ENCODE measurements at places on chromosomes 11 and 22. TPM values are rescaled to one million over a fixed set of nuclear protein-coding genes. Genes with fewer than 3 reads are reported as not detected.
A peak's percentile ranks its signal among the peaks of the same experiment; 100 is the strongest.

- H3K27me3 ChIP-seq = no peaks in the 10 kb centered on the region
- no peak overlapping the region for H3K27ac ChIP-seq
- H3K4me1 ChIP-seq = no peaks in the 10 kb centered on the region
- no peaks in the 10 kb centered on the region for H3K36me3 ChIP-seq
- no peak overlapping the region for H3K4me3 ChIP-seq
These were observed 1.5 kb upstream of the TOLLIP start for GRCh38 chr11:1310772-1311468.

GRCh38 chr22:35961480-35962295 lies 66.9 kb downstream of the RBFOX2 start:
- H3K4me3 ChIP-seq = no peak overlapping the region
- H3K27me3 ChIP-seq = no peaks in the 10 kb centered on the region
- DNase-seq = peak; percentile 77
- H3K36me3 ChIP-seq = no peaks in the 10 kb centered on the region
- peaks cover 24% of the 10 kb centered on the region for H3K4me1 ChIP-seq
- H3K27ac ChIP-seq = no peak overlapping the region

DNA sequence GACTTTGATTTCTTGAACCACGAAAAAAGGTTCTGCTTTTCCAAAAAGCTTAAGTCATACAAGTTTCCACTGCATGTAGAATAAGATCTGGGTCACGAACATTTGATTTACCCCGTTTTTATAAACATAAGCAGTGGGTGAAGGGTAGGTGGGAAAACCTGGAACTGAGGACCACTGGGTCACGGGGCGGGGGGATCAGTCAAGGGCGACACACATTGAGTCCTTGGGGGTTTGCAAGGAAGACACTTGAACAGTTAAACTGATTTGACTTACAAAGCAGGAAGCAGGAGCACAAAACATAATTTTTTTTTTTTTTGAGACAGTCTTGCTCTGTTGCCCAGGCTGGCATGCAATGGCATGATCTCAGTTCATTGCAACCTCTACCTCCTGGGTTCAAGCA lies 10.9 kb downstream of the FADS3 start:
- H3K27ac ChIP-seq = no peak overlapping the region
- H3K4me1 ChIP-seq = peaks cover 12% of the 10 kb centered on the region
- H3K27me3 ChIP-seq = no peaks in the 10 kb centered on the region
- no peak overlapping the region for H3K4me3 ChIP-seq

DNA sequence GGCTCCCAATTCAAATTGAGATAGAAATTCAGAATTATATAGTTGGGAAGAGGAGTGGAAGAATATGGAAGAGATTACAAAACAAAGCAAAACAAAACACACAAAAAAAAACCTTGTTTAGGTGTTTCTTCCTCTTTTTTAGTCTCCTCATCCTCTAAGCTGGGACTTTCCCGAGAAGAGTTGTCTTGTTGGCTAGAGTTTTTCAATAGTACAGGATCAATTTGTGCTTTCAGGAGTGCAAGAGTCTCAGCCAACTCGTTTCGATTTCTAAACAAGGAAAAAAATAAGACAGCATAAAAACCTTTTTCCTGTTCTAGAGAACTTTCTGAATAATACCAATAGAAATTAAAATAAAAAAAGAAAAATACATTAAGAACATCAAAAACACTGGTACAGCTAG lies 87.8 kb upstream of the CLNS1A start:
- no peak overlapping the region for H3K27ac ChIP-seq
- H3K4me3 ChIP-seq = no peak overlapping the region
- peaks cover 19% of the 10 kb centered on the region for H3K36me3 ChIP-seq
- DNase-seq = no peak
- H3K27me3 ChIP-seq = no peaks in the 10 kb centered on the region

GRCh38 chr22:32475468-32476010 lies 928 bp downstream of the FBXO7 start:
- peaks cover 9% of the 10 kb centered on the region for H3K4me1 ChIP-seq
- peak overlapping the region; percentile 96 for H3K4me3 ChIP-seq
- peak overlapping the region; percentile 91 for H3K27ac ChIP-seq
- no peaks in the 10 kb centered on the region for H3K36me3 ChIP-seq
- DNase-seq = peak; percentile 51
- no peaks in the 10 kb centered on the region for H3K27me3 ChIP-seq

- H3K4me1 ChIP-seq = no peaks in the 10 kb centered on the region
- no peaks in the 10 kb centered on the region for H3K36me3 ChIP-seq
- H3K27me3 ChIP-seq = no peaks in the 10 kb centered on the region
- DNase-seq = no peak
- no peak overlapping the region for H3K4me3 ChIP-seq
- H3K27ac ChIP-seq = no peak overlapping the region
These were observed 2.9 kb downstream of the PRR33 start for GRCh38 chr11:1888811-1889210.

GRCh38 chr11:10302744-10303557 lies 1.9 kb upstream of the ADM start:
- H3K36me3 ChIP-seq = no peaks in the 10 kb centered on the region
- no peaks in the 10 kb centered on the region for H3K27me3 ChIP-seq
- DNase-seq = no peak
- H3K4me1 ChIP-seq = peaks cover 16% of the 10 kb centered on the region

- no peak for DNase-seq
- no peaks in the 10 kb centered on the region for H3K27me3 ChIP-seq
- H3K4me3 ChIP-seq = peak overlapping the region; percentile 74
- no peaks in the 10 kb centered on the region for H3K4me1 ChIP-seq
- H3K27ac ChIP-seq = peak overlapping the region; percentile 90
- H3K36me3 ChIP-seq = peaks cover 14% of the 10 kb centered on the region
These were observed 739 bp downstream of the ZMAT5 start for GRCh38 chr22:29765905-29766631.

DNA sequence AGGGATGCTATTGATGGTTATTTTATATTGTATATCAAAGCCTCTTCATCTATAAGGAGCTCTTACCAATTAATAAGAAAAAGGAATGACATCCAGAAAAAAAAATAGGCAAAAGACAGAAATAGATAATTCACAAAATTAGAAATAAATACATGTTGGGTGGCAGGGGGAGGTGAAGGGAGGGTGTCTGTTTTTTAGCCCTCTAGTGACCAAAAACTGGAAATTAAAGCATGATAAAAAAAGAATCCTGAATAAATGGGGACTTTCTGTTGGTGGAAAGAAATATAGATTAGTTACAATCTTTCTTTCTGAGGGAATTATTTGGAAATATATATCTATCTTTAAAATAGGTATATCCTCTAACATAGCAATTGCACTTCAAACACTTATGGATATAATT lies 42.0 kb upstream of the TTC36 start:
- no peak for DNase-seq
- no peak overlapping the region for H3K4me3 ChIP-seq
- H3K36me3 ChIP-seq = peaks cover 38% of the 10 kb centered on the region
- no peak overlapping the region for H3K27ac ChIP-seq
- H3K27me3 ChIP-seq = no peaks in the 10 kb centered on the region

- no peaks in the 10 kb centered on the region for H3K4me1 ChIP-seq
- no peak overlapping the region for H3K27ac ChIP-seq
- no peaks in the 10 kb centered on the region for H3K27me3 ChIP-seq
- DNase-seq = no peak
- H3K36me3 ChIP-seq = no peaks in the 10 kb centered on the region
These were observed 47.1 kb upstream of the CCND1 start for GRCh38 chr11:69593851-69594250.

DNA sequence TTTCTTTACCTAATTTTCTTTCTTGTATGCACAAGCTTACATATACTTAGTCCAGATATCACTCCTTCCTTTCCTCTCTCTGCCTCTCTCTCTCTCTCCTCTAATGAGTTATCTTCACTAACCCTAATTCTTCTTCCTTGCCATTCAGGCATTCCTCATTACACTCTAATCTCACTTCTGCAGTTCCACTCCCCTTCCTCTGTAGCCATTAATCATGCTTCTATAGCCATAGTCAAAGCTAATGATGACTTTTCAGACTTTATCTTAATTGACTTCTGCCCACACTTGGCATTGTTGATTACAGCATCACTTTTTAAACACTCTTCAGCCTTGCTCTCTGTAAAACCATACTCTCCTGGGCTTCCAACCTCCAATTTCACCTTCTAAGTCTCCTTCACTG lies 35.3 kb upstream of the SC5D start:
- H3K4me3 ChIP-seq = no peak overlapping the region
- H3K27me3 ChIP-seq = no peaks in the 10 kb centered on the region
- DNase-seq = no peak
- H3K36me3 ChIP-seq = no peaks in the 10 kb centered on the region
- H3K27ac ChIP-seq = no peak overlapping the region
- H3K4me1 ChIP-seq = no peaks in the 10 kb centered on the region

DNA sequence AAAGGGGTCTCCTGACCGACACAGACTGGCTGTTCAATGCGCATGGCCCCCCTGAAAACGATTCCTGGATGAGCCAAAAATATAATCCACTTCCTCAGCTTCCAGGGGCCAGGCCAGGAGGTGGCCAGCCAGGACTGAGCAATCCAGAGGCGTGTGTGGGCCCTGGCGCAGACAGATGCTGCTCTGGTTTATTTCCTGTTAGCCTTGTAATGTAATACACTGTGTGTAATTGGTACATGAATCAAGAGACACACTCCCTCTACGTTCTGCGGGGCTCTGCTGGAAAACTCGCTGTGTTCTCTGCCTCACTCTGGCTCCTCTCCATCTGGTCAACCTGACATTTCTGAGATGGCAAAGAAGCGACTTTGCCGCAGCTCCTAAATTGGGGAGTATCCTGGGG lies 26.3 kb upstream of the ISX start:
- no peaks in the 10 kb centered on the region for H3K36me3 ChIP-seq
- H3K27me3 ChIP-seq = no peaks in the 10 kb centered on the region
- no peak overlapping the region for H3K27ac ChIP-seq
- no peaks in the 10 kb centered on the region for H3K4me1 ChIP-seq
- no peak overlapping the region for H3K4me3 ChIP-seq

GRCh38 chr22:46539169-46539568 lies 1.7 kb upstream of the CELSR1 start:
- H3K27me3 ChIP-seq = no peaks in the 10 kb centered on the region
- no peak overlapping the region for H3K27ac ChIP-seq
- H3K4me1 ChIP-seq = no peaks in the 10 kb centered on the region
- H3K36me3 ChIP-seq = no peaks in the 10 kb centered on the region
- no peak for DNase-seq
- no peak overlapping the region for H3K4me3 ChIP-seq

DNA sequence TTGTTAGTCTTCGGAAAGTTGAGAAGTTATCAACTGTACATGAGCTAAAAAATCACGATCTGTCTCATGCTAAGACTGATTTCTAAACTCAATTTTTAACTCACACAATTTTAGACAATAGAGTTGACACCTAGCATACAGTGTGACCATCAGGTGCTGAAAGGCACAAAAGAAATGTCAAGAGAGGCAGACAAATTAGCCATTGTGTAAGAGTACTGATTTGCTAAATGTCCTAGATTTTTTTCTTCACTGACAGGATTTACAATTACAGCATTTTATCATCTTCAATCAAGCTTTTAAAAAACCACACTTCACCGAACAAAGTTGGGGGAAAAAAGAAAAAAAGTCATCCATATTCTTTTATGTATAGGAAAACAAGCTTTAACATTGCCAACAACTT lies 7.0 kb downstream of the LGR4 start:
- H3K27me3 ChIP-seq = no peaks in the 10 kb centered on the region
- no peak overlapping the region for H3K4me3 ChIP-seq
- H3K36me3 ChIP-seq = no peaks in the 10 kb centered on the region
- peaks cover 6% of the 10 kb centered on the region for H3K4me1 ChIP-seq
- no peak for DNase-seq

DNA sequence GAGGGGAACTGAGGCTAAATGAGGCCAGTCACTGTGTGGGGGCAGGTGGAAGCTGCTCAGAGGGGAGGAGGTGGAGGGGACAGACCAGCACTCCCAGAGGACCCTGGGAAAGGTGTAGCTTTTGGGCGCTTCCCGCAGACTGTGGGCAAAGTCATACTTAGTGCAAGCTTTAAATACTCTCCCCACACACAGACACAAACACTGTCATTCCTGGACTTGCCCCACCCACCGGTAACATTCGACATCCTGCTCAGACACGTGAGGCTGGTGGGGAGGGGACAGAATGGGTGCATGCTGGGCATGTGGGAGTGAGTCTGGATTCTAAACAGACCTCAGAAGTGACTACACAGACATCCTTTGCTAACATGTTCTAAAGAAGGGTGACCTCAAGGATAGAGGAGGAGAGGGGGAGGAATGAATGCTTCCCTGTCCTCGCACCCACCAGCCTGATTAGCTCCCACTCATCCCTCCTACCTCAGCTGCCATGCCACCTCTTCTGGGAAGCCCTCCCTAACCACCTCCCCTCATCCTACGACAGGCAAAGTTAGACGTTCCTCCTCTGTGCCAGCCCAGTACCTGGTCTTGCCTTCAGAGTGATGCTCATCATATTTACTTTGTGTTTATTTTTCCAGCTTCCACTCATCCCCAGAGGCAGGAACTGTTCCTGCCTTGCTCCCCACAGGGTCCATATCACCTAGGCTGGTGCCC lies 22.2 kb downstream of the TSKU start:
- H3K4me3 ChIP-seq = no peak overlapping the region
- DNase-seq = no peak
- no peaks in the 10 kb centered on the region for H3K4me1 ChIP-seq
- H3K27me3 ChIP-seq = no peaks in the 10 kb centered on the region
- no peak overlapping the region for H3K27ac ChIP-seq

DNA sequence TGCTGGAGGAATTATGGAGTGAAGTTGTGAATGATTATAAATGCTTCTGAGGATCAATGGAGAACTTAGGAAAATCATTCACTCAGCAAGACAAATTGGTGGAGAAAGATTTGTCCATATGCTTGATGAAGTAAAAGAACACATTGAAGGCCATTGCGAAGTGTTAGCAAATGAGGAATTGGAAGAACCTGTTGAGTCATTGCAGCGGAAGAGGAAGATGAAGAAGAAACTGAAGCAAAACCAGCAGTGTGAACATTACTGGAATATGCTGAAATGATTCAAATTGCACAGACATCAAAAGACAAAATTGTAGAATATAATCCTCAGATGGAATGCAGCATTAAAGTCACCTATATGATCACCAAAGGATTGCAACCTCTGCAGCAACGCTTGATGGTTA lies 168.1 kb downstream of the ADAMTS15 start:
- no peak overlapping the region for H3K27ac ChIP-seq
- DNase-seq = no peak
- H3K4me3 ChIP-seq = no peak overlapping the region
- H3K36me3 ChIP-seq = no peaks in the 10 kb centered on the region
- no peaks in the 10 kb centered on the region for H3K4me1 ChIP-seq

DNA sequence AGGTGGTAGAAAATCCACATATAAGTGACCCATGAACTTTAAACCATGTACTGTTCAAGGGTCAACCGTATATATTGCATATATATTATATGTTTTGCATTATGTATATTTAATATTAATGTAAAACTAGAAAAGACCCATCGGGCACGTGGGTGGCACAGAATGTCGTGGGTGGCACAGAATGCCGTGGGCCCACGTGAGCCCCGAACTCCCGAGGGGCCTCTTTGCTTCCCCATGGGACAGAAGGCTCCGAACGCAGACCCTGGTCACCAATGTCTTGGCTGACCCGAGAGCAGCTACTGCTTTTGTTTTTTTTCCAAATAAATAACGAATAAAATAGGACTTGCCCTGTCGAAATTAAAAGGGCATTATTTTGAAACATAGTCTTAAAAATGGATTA lies 415.4 kb downstream of the BRD1 start:
- no peaks in the 10 kb centered on the region for H3K4me1 ChIP-seq
- no peak overlapping the region for H3K27ac ChIP-seq
- H3K36me3 ChIP-seq = no peaks in the 10 kb centered on the region
- H3K4me3 ChIP-seq = no peak overlapping the region
- no peak for DNase-seq
- peaks cover 56% of the 10 kb centered on the region for H3K27me3 ChIP-seq

Gene VPREB1
- not detected for total RNA-seq

Gene SMIM38
- total RNA-seq = 0.30 TPM

Gene RGL4
- 0.03 TPM for total RNA-seq

Gene ZP1
- not detected for total RNA-seq

Gene MRGPRF
- total RNA-seq = 0.51 TPM

Gene PHLDB1
- 19.1 TPM for total RNA-seq
